A673 (cell line): ENCODE measurements at places on chromosomes 3 and 15. TPM values are rescaled to one million over a fixed set of nuclear protein-coding genes. Genes with fewer than 3 reads are reported as not detected.

- no peaks in the 10 kb centered on the region for H3K36me3 ChIP-seq
- no peak for DNase-seq
- no peaks in the 10 kb centered on the region for H3K4me1 ChIP-seq
- peaks cover 28% of the 10 kb centered on the region for H3K27me3 ChIP-seq
- no peak overlapping the region for H3K4me3 ChIP-seq
Observed at GRCh38 chr15:98524838-98525660, 123.3 kb upstream of the IGF1R start.

Gene ABCF3
- total RNA-seq, result 65.1 and 65.2 TPM in 2 replicates

GRCh38 chr3:157572559-157573270 lies 69.5 kb upstream of the VEPH1 start:
- no peak overlapping the region for H3K4me3 ChIP-seq
- peaks cover 12% of the 10 kb centered on the region for H3K27me3 ChIP-seq
- DNase-seq, result peak; percentile 71
- no peak overlapping the region for H3K27ac ChIP-seq

DNA sequence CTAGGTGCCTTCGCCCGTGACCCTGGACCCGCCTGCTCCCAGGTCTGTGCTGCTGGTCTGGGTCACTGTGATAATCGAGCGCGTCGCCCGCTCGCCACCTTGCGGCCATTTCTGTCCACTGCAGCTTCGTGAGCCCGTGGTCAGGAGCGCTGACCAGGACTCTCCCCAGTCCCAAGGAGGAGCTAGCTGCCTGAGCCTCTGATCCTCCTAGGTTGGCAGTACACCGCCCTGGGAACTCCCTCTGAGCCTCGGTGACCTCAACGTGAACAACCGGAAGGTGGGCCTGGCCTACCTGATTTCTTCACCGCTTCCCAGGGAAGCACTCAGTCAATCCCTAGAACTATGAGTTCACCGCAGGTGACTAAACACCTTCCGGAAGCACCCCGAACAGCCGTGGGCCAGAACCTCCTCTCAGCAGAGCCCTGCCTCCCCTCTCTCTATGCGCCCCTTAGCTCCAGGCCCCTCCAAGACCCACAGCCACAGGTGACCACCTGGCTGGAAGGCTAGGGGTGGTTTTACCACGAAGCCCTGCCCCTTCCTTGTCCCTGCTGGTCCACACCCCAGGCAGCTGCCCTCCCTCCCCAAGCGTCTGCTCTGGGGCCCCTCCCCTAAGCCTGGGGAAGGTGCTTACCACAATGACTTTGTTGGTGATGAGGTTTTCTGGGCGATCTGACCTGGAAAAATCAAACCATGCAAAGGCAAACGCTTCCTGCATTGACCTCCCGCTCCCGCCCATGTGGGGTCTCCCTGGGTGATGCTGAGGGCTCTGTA lies 9.7 kb downstream of the PLA2G4D start:
- H3K4me1 ChIP-seq, result peaks cover 4% of the 10 kb centered on the region
- DNase-seq, result peak; percentile 45
- H3K4me3 ChIP-seq, result no peak overlapping the region
- H3K36me3 ChIP-seq, result no peaks in the 10 kb centered on the region
- no peak overlapping the region for H3K27ac ChIP-seq

- H3K4me3 ChIP-seq, result no peak overlapping the region
- no peak for DNase-seq
- no peaks in the 10 kb centered on the region for H3K27me3 ChIP-seq
- no peak overlapping the region for H3K27ac ChIP-seq
- H3K36me3 ChIP-seq, result no peaks in the 10 kb centered on the region
Observed at GRCh38 chr3:98966434-98966833, 64.9 kb upstream of the DCBLD2 start.

DNA sequence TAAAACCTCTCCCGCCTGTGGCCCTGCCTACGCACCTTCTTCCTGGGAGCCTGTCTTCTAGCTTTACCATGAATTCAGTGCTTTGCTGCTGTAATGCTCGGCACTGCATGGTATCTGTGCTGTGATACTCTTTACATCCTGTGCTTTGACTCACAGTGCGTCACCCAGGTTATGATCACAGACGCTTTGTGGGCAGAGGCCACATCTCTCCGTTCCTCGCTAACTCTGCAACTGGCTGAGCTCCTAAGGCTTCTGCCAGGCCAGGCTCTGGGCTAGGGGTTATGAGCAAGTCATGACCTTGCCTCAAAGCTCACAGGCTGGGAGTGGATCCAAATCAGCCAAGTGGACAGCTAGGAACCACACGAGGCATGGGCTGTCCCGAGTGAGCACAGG lies 23.2 kb downstream of the SPTBN5 start:
- H3K27me3 ChIP-seq, result no peaks in the 10 kb centered on the region
- no peak overlapping the region for H3K4me3 ChIP-seq
- no peak for DNase-seq
- no peaks in the 10 kb centered on the region for H3K4me1 ChIP-seq
- H3K36me3 ChIP-seq, result no peaks in the 10 kb centered on the region

- no peaks in the 10 kb centered on the region for H3K27me3 ChIP-seq
- H3K4me1 ChIP-seq, result peaks cover 7% of the 10 kb centered on the region
- H3K27ac ChIP-seq, result no peak overlapping the region
- H3K4me3 ChIP-seq, result no peak overlapping the region
- H3K36me3 ChIP-seq, result no peaks in the 10 kb centered on the region
Observed at GRCh38 chr15:66886686-66887273, 178.6 kb upstream of the SMAD3 start.

Gene MCTP2
- total RNA-seq, result 0.19 and 0.33 TPM in 2 replicates

Gene CPNE9
- total RNA-seq, result not detected in 2 replicates

Gene CCDC12
- total RNA-seq, result 28.2 and 31.3 TPM in 2 replicates

- no peak overlapping the region for H3K27ac ChIP-seq
- no peaks in the 10 kb centered on the region for H3K4me1 ChIP-seq
- no peak overlapping the region for H3K4me3 ChIP-seq
Observed at GRCh38 chr15:50018491-50018890, 100.5 kb downstream of the ATP8B4 start.

DNA sequence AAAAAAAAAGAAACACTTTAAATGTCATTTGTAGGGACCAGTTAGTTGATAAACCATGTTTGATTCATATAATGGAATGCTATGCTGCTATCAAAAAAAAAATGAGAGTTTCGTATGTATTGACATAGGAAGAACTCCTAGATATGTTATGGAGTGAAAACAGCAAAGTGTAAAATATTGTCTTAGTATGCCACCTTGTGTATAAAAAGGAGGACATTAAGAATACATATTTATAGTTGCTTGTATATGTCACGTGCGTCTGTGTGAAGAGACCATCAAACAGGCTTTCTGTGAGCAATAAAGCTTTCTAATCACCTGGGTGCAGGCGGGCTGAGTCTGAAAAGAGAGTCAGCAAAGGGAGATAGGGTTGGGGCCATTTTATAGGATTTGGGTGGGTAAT lies 39.5 kb downstream of the KBTBD8 start:
- H3K27ac ChIP-seq, result no peak overlapping the region
- no peaks in the 10 kb centered on the region for H3K4me1 ChIP-seq
- no peak for DNase-seq
- no peak overlapping the region for H3K4me3 ChIP-seq
- no peaks in the 10 kb centered on the region for H3K36me3 ChIP-seq

DNA sequence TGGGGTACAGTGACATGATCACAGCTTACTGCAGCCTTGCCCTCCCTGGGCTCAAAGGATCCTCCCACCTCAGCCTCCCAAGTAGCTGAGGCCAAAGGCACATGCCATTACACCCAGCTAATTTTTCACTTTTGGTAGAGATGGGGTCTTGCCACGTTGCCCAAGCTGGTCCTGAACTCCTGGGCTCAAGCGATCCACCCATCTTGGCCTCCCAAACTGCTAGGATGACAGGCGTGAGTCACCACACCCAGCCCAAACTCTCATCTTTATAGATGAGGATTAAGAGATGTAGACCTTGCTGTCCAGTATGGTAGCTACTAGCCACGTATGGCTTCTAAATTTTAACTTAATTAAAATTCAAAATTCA lies 4.4 kb upstream of the ABHD5 start:
- H3K27me3 ChIP-seq, result no peaks in the 10 kb centered on the region
- no peaks in the 10 kb centered on the region for H3K36me3 ChIP-seq
- DNase-seq, result no peak
- H3K27ac ChIP-seq, result no peak overlapping the region
- H3K4me1 ChIP-seq, result no peaks in the 10 kb centered on the region

Gene IL20RB
- 4.0 and 4.2 TPM in 2 replicates for total RNA-seq

DNA sequence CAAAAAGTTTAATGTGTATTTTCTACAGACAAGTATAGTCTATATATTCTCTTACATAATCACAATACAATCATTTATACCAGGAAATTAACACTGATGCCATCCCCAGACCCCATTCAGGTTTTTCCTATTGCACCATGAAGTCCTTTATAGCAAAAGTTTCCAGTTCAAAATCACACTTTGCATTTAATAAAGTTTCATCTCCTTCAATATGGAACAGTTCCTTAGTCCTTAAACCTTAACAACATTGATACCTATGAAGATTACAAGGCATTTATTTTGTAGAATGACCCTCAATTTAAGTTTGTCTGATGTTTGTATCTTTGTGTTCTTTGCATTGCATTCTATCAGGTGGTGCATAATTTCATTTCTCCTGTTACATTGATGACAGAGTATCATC lies 2.0 kb upstream of the SMARCC1 start:
- DNase-seq, result no peak
- H3K27me3 ChIP-seq, result no peaks in the 10 kb centered on the region
- no peak overlapping the region for H3K27ac ChIP-seq
- H3K4me1 ChIP-seq, result no peaks in the 10 kb centered on the region

GRCh38 chr3:37890522-37890921 lies 28.8 kb downstream of the CTDSPL start:
- no peaks in the 10 kb centered on the region for H3K36me3 ChIP-seq
- no peaks in the 10 kb centered on the region for H3K27me3 ChIP-seq
- no peak overlapping the region for H3K27ac ChIP-seq
- no peak overlapping the region for H3K4me3 ChIP-seq
- DNase-seq, result no peak
- H3K4me1 ChIP-seq, result peaks cover 4% of the 10 kb centered on the region

DNA sequence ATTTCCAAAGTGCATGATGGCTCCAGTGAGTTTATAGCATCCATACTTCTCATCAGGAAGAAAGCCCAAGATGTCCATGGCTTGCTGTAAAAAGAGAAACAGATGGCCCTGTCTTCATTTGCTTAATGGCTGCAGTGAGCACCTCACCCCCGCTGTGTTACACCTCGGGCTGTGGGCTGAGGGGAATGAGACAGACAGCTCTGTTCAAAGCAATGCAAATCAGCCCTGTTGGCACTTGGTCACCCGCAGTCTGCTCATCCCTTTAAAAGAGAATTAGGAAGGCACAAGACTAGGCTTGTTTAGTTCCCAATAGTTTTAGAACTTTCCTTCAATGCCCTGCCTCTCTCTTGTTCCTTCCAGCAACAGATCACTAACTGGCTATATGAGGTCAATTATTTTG lies 25.2 kb downstream of the MYH15 start:
- H3K27ac ChIP-seq, result no peak overlapping the region
- H3K36me3 ChIP-seq, result no peaks in the 10 kb centered on the region
- DNase-seq, result peak; percentile 19
- H3K27me3 ChIP-seq, result no peaks in the 10 kb centered on the region
- peaks cover 16% of the 10 kb centered on the region for H3K4me1 ChIP-seq

DNA sequence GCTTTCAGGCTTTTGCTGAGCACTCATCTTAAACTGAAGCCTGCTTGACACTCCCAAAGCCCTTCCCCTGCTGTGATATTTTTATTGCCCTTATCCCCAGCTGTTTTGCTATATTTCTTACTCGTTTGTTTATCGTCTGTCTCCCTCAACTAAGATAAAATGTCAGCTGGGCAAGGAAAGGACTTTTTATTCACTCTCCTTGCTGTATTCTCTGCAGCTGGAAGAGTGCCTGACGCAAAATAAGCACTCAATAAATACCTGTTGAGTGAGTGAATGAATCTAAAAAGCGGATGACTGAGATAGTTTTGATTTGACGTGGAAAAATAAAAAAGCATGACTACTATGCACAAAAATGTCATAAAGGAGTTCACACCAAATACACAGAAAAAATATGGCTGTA lies 84.8 kb upstream of the POMGNT2 start:
- H3K36me3 ChIP-seq, result no peaks in the 10 kb centered on the region
- H3K27ac ChIP-seq, result no peak overlapping the region
- H3K4me3 ChIP-seq, result no peak overlapping the region
- no peaks in the 10 kb centered on the region for H3K4me1 ChIP-seq

Gene IL16
- total RNA-seq, result 1.4 and 1.8 TPM in 2 replicates

Gene LTF
- total RNA-seq, result not detected in 2 replicates
